ENCODE measurements at places on chromosomes 13 and 19.

DNA sequence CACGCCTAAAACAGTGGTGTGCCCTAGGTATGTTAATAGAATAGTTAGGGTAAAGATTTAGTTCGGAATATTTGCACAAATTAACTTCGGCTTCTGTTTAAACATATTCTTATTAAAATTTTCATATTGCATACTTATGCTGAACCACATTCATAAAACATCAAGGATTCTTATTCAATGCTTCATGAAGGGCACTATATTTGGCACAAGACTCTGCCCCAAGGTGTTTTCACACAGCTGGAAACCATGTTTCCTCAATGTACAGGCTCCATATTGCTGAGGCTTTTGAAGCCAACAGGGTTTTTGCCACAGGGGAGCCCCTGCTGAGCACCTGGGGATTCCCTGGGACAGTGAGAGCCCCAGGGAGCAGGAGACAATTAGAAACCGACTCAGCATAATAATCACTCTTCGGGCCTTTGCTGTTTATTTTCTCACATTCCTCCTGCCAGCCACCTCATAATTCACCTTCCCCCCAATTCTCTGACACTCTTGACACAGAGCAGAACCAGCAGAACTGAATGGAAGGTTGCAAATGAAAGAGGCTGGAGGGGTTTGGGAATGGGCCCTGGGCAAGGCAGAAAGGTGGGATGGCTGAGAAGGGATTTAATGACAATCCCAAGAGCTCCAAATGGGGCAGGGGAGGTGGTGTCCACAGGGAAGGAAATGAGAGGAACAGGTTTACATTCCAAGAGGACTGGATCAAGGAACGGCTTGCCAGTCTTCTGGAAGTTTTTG, 72.3 kb upstream of the POMP start:
- no peak for DNase-seq

DNA sequence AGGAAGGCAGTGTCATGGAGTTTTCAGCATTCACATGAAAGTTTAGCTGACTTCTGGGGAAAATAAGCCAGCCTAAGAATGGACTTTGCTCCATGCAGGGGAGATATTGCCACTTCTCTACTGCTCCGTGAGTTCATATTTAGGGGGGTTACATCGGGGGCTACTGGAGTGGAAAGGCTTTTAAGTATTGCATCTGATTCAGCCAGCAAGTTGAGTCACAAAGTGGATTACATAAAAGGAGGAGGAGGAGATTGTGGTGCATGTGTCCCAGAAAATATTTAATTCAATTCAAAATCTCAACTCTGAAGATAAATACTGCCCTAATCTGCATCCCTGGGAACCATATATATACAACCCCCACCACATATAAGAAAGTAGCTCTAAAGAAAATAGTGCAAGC, 617.2 kb downstream of the DCT start:
- DNase-seq = no peak

DNA sequence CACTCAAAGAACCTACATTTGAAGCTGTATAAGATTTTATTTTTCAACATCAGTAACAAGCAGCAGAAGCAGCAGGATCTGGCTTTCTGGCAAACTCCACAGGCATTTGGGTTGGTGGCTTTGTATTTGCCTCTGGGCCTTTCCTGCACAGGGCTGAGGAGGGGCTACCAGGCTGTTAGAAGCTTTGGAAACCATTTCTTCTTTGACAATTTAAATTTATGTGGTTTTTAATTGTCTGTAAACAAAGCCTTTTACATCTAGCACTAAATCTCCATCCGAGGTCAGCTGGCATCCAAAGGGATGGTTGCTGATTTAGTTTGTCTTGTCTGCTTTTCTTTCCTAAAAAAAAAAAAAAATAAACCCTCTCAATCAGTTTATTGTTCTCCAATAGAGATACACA, 127.5 kb upstream of the OBI1 start:
- DNase-seq = no peak

GRCh38 chr19:15516363-15516762, 8.0 kb downstream of the CYP4F22 start:
- DNase-seq = no peak

GRCh38 chr13:102580552-102581169, 16.1 kb upstream of the TPP2 start:
- peak; percentile 87 for DNase-seq

DNA sequence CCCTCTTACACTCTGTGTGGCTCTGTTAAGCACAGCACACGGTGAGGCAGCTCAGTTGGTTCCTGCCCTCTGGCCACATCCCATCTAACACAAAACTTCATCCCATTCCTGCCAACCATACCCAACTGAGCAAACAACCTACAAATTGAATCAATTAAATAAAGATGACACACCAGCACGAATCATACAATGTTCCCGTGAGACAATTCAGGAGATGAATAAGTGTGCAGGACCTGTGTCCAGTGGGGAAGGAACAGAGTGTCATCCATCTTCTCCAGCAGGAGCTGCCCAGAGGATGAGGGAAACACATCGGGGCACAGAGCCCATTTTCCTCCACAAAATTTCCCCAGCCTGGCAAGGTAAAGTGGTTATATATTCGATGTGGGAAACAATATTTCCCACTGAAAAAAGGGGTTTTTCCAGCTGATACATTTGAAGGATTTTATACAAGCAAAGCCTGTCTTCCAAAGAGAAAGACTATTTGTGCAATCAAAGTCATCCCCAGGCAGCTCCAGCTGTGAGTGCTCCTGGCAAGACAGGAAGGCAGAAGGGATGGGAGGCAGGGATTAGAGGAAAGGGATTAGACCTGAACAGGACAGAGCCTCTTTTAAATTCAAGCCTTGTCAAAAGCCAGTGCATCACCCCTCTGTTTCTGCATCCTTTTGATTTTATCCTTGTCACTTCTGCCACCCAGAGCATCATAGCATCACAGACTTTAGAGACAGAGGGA, 240.2 kb downstream of the LHFPL6 start:
- DNase-seq = no peak

- DNase-seq = no peak
Observed at GRCh38 chr19:15255359-15255990, 23.2 kb upstream of the EPHX3 start.

DNA sequence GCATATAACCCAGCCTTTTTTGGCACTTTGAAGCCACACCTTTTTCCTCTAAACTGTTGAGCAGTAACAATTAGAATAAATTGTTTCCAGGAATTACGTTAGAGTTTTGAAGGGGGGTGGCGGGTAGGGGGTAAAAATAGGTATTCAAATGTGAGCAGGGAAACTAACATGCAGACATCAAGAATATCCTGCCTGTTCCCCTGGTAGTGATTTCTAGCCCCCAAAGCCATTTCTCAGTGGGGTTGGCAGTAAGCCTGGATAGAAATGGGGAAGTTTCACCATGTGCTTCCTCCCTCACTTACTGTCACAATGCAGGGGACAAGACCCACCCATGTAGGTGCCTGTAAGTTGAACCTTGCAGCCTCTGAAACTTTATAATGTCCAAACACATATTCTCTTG, 3.8 kb downstream of the DOCK9 start:
- DNase-seq = peak; percentile 31

DNA sequence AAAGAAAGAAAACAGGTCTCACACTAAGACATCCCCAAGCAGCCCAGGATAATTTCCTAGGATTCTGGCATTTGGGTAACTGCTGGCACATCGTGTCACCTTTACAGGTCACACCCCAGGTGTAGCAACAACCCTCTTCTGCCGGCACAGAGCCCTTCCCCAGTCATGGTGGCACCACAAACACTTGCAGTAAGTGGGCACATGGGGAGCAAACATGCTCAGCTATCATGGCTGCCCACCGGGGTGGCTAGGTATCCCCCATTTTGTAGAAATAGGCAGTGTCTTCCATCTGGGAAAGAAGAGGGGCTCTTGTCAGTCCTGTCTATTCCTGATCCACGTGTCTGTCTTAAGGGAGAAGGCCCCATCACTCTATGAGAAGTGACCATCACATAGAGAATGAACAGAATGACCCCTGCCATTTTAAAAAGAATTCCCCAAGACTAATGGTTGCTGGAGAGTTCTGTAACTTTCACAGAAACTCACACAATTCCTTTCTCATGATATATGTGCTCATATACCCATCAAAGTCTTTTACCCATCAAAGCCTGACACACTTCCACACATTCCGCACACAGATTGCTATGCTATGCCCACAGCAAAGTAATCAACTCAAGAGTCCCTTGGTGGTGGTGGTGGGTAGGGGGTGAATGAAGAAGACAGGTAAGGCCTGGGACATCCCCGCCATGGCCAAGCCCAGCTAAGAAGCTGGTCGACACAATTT, 33.3 kb downstream of the BRD4 start:
- DNase-seq = no peak

GRCh38 chr13:22262001-22262885, 591.4 kb downstream of the FGF9 start:
- DNase-seq = no peak

GRCh38 chr19:7846155-7846646, 16.2 kb downstream of the EVI5L start:
- no peak for DNase-seq

- no peak for DNase-seq
Observed at GRCh38 chr19:46611776-46612175, 10.6 kb downstream of the CALM3 start.

DNA sequence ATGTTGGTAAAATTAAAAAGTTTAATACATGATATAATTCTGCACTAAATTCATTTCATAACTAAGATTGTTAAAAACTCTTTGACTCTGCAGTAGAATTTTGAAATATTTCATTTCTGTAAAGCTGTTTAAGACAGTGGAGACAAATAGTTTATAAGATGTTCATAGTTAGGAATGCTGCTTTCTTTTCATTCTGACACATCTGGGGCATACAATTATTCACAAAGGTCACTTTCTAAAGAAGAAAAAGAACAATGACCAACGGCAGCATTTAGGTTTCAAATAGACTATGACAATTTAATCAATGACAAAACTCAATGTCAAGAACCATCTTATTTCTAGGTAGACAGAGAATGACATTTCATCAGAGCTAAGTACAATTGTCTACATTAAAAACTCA, 1422.1 kb downstream of the PCDH9 start:
- DNase-seq = no peak

DNA sequence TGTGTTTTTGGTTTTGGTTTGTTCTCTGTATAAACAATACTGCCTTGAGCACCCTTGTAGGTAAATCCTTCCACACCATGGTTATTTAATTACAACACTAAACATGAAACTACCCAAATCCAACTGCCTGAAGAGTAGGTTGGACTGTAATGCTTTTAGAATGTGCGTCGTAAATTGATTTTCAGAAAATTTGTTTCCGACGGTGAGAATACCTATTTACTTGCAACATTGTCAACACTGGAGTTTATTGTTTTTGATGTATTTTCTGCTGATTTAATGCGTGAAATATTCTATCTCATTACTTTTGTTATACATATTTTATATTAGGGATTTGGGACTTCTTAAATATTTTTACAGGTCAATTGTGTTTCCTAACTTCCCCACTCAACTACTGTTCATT, 48.2 kb downstream of the ADGRE1 start:
- no peak for DNase-seq

DNA sequence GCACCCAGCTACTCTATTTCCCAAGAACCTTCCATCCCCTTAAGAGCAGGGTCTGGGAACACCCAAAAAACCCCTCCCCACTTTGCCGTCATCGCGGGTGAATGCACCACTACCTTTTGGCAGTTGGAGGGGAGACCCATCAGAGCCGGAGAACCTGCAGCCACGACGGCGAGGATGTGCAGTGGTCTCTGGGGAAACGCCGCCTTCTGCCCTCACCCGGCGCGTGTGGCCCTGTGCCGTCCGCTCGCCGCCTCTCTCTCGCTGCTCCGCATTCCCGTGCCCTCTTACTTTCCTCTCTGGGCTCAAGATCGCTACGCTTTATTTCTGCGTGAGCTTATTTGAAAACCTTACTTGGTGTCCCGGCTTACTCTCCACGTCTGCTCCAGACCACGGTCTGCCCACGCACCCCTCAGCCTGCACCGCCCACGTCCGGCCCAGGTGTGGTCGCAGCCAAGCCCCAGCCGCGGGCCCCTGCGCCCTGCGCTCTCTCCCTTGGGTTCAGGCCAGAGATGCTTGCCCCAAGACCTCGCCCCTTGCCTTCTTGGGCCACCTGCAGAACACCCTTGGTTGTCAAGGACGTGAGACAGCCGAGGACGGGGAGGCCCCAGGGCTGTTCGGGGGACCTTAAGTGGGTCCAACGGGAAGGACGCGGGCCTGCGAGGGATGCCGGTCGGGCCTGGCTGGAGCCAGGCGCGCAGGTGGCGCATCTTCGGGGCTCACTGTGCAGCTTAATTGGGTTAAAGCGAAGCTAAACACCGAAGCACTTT, 2.0 kb upstream of the MAB21L1 start:
- no peak for DNase-seq

- DNase-seq = no peak
Observed at GRCh38 chr19:6103217-6103644, 7.1 kb downstream of the RFX2 start.

- DNase-seq = peak; percentile 22
Observed at GRCh38 chr19:18966307-18966706, 25.3 kb upstream of the HOMER3 start.

- no peak for DNase-seq
Observed at GRCh38 chr19:23415561-23416191, 20.4 kb upstream of the ZNF91 start.

All from suppressor macrophage treated with lipopolysaccharide for 1 hour (primary cell).